H1 (cell line): ENCODE measurements at places on chromosomes 3 and 15. TPM values are rescaled to one million over a fixed set of nuclear protein-coding genes. Genes with fewer than 3 reads are reported as not detected.

EXD1 gene
- polyA plus RNA-seq: 0.06 and 0.08 TPM in 2 replicates

GPR156 gene
- polyA plus RNA-seq: 1.1 and 1.6 TPM in 2 replicates

SERPINI2 gene
- not detected in 2 replicates for polyA plus RNA-seq

PCLAF gene
- polyA plus RNA-seq: 39.1 and 124 TPM in 2 replicates

ARHGAP31 gene
- 1.1 and 2.3 TPM in 2 replicates for polyA plus RNA-seq

IL12A gene
- 0.66 and 0.92 TPM in 2 replicates for polyA plus RNA-seq

ATP8B4 gene
- polyA plus RNA-seq: 0.17 TPM in 2 replicates

SLC22A13 gene
- 0.05 and 0.06 TPM in 2 replicates for polyA plus RNA-seq

CILP gene
- polyA plus RNA-seq: 0.02 TPM in 1 of 2 replicates, not detected in the other

CXCR6 gene
- not detected in 2 replicates for polyA plus RNA-seq

SPINK8 gene
- polyA plus RNA-seq: 0.29 TPM in 1 of 2 replicates, not detected in the other

NXPE3 gene
- 10.9 and 12.1 TPM in 2 replicates for polyA plus RNA-seq

MEGF11 gene
- 4.8 and 5.9 TPM in 2 replicates for polyA plus RNA-seq

PRR20G gene
- polyA plus RNA-seq: 0.24 and 0.67 TPM in 2 replicates

TICRR gene
- 13.1 and 15.9 TPM in 2 replicates for polyA plus RNA-seq

FETUB gene
- 0.15 TPM in 1 of 2 replicates, not detected in the other for polyA plus RNA-seq

PRR23A gene
- not detected in 2 replicates for polyA plus RNA-seq

PCCB gene
- polyA plus RNA-seq: 60.8 and 84.4 TPM in 2 replicates

CTXN2 gene
- 0.08 TPM in 2 replicates for polyA plus RNA-seq

SUSD5 gene
- 0.92 and 1.5 TPM in 2 replicates for polyA plus RNA-seq

PPM1L gene
- 2.8 and 4.0 TPM in 2 replicates for polyA plus RNA-seq

LSAMP gene
- polyA plus RNA-seq: 1.8 and 2.0 TPM in 2 replicates

ADAMTS9 gene
- polyA plus RNA-seq: 0.13 and 0.20 TPM in 2 replicates

CACNA2D3 gene
- 0.78 and 1.5 TPM in 2 replicates for polyA plus RNA-seq

ROPN1 gene
- 0.03 and 0.06 TPM in 2 replicates for polyA plus RNA-seq

XIRP1 gene
- polyA plus RNA-seq: not detected in 2 replicates
